Fibroblast of skin of right quadriceps (primary cell): ENCODE measurements at places on chromosomes 6 and 20.
A peak's percentile ranks its signal among the peaks of the same experiment; 100 is the strongest.

DNA sequence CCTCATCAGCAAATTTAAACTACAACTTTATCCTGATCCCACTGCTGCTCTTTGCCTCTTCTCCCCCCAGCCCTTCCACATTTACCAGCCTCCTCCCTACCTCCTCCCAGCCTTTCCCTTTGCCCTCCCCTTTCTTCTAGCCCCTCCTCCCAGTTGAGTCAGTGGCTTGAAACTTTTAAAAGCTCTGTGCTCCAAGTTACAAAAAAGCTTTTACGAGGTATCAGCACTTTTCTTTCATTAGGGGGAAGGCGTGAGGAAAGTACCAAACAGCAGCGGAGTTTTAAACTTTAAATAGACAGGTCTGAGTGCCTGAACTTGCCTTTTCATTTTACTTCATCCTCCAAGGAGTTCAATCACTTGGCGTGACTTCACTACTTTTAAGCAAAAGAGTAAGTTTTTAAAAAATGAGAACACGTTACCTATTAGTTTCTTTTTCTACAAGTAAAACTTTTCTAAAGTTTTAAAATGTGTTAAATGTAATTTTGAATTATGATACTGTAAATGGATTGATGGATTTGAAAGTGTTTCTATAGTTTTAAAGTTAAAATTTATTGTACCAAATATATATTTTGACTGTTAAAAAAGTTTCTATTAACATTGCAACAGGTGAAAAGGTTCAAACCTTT, at the start of gene GJA1:
Gene GJA1, plus strand, starts transcription at position 203 of the 626 bp plus-strand sequence. CDS start 11,202 bp downstream, outside the sequence.
- DNase-seq, result peak; percentile 90

DNA sequence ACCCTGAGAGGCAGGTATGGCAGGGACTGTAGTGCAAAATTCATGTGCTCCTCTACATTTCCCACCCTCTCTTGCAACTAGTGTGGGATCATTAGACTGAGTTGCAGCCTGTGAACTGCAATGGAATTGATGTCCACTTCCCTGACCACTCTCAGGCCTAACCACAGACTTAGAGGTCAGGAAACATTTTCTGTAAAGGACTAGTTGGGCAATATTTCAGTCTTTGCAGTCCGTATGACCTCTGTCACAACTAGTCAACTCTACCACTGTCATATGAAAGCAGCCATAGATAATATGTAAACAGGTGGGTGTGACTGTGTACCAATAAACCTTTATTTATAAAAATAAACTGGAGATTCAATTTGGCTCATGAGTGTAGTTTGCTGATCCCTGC, 134.4 kb upstream of the TOP1 start:
- DNase-seq, result no peak

DNA sequence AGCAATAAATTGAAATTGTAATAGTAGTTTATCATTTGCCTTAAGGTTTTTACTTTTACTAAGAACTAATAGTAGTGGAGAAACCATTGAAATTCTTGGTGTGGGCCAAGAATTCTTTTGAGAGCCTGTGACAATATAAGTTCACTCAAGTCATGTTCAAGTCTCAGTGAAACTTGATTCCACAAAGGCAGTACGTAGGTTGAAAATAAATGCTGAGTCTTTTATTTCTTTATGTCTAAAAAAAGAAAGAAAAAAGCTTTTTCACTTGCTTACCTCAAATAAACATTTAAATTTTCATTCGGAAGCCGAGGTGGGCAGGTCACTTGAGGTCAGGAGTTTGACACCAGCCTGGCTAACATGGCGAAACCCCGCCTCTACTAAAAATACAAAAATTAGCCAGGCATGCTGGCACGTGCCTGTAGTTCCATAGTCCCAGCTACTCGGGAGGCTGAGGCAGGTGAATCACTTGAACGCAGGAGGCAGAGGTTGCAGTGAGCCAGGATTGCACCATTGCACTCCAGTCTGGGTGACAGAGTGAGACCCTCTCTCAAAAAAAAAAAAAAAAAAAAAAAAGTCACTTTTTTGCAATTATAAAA, 57.8 kb upstream of the NELFCD start:
- DNase-seq, result no peak

GRCh38 chr20:53157443-53158408, 185.6 kb downstream of the TSHZ2 start:
- DNase-seq, result peak; percentile 10

DNA sequence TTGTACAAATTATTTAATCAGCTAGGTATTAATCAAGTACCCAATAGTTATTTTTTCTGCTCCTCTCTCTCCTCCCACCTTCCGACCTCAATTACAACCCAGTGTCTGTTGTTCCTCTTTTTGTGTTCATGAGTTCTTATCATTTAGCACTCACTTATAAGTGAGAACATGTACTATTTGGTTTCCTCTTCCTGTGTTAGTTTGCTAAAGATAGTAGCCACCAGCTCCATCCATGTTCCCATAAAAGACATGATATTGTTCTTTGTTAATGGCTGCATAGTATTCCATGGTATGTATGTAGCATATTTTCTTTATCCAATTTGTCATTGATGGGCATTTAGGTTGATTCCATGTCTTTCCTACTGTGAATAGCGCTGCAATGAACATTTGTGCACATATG, 652.8 kb upstream of the CITED2 start:
- no peak for DNase-seq

DNA sequence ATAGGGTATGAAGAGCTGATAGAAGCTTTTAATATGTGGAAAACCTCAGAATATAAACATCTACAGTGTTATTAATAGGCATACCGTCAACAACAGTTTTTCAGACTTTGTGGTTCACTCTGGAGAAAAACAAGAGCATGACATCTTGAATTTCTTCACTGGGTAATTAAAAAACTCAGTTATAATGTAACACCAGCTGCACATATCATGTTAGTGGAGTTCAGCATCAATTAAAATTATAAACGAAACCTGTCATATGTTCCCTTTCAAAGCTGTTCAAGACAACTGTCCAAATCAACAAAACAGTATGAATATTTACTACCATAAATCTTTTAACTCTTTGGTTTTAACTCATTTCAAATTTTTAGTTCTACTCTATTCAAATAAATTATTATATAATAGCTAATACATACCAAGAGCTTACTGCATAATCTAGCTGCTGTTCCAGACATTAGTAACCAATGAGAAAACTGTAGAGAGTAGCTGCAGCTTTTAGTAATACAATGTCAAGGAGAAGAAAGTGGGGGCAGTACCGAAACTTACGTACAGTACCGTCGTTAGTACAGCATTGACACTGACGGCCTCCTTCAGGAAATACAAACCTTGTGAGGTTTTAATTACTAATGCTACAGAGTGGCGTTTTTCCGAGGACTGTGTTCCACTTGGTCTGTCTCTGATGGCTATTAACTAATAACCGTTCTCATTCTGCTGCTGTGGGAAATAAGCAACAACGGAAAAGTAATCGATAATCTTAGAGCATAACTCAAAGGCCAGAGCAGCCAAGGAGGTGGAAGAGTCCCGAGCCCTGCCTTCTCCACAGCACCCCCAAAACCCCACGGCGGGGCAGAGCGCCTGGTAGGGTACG, 532 bp upstream of the PM20D2 start:
- peak; percentile 28 for DNase-seq

GRCh38 chr6:37631295-37631694, 66.4 kb downstream of the MDGA1 start:
- DNase-seq, result no peak
